Activated CD8-positive, alpha-beta memory T cell treated with anti-CD3 and anti-CD28 coated beads for 4 hours (primary cell): ENCODE measurements at places on chromosomes 11 and 22.

DNA sequence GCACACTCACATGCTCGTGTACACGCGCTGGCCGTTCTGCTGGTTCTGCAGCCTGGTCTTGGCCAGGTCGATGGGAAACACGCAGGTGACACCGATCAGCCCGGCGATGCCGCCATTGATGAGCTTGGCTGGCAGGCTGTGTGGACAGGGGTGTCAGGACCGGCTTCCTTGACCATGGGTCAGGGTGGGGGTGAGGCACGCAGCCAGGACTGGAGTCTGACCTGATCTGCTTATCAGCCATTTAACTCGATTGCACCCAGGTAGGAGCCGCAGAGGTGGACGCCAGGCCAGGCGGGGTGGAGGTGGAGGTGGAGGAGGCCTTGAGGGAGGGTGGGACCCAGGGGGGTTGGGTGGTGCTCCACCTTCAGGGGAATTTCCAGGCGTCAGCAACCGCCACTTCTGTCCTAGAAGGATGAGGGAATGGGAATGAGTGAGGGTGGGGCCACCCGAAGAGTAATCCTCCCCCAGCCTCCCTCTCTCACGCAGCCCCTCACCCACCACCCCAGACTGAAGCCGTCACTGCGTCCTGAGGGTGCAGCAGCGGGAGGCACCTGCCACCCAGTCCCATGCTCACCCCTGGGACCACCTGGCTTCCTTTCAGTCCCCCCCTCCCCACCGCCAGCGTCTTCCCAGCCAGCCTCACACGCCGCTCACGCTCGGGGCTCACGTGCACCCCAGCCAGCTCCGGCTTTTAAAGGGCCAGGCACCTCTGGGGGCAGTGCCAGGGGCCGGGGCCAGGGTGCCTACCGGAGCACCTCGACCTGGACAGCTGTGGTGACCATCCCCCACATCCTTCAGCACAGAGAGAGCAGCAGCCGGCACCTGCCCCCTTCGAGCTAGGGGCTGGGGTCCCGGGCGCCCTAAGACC lies 3.1 kb downstream of the SLC25A22 start:
- DNase-seq, result no peak

GRCh38 chr11:100825626-100826025 lies 138.5 kb downstream of the ARHGAP42 start:
- DNase-seq, result no peak

- no peak for DNase-seq
These were observed 505.4 kb downstream of the BRD1 start for GRCh38 chr22:49322231-49322630.

DNA sequence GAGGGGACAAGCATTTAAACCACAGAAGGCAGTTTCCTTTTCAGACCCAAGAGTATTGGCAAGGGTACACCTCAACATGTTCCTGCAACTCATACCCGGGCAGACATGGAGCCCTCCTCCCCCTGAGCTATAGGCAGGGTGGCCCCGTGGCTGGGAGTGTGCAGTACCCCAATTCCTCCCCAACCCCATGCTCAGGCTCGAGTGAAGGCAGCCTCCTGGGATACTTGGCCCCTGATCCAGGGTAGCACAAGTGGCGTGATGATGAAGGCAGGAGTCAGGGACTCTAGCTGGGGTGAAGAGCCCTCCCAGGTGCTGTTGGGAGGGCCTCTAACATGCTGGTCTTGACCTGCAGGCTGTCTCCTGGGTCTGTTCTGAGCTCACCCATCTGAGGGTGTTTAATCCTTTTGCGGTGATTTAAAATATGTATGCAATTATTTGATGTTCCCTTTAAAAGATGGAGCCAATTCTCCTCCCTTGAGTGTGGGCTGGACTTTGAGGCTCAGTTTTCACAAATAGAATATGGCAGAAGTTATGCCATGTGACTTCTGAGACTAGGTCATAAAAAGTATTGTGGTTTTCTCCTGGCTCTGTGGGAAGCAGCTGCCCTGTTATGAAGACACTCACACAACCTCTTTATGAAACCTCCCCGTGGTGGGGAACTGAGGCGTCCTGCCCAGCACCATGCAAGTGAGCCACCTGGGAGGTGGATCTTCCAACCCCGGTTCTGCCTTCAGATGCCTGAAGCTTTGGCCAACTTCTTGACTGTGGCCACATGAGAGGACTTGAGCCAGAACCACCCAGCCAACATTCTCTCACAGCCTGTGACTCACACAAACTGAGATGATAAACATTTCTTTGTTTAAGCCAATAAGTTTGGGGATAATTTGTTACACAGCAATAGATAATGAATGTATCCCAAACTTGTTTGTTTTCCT lies 54.7 kb upstream of the NECTIN1 start:
- no peak for DNase-seq

DNA sequence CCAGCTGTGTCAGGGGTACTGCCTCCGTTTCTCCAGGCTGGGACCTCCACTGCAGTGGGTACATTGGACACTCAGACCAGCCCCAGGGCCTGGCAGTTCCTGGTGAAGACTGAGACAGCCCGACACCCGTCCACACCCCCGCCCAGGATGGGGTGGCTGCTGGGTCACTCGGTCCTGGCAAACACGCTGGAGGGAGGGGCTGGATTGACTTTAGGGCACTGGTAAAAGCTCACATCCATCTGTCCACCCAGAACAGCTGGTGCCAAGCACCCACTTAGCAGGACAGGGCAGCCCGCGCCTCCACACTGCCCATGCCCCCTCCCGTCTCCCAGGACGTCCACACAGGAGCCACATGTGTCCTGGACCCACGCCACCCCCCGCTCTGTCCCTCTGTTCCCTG lies 10.7 kb upstream of the TBX1 start:
- no peak for DNase-seq

- no peak for DNase-seq
These were observed 7.7 kb downstream of the E2F8 start for GRCh38 chr11:19232910-19233503.

DNA sequence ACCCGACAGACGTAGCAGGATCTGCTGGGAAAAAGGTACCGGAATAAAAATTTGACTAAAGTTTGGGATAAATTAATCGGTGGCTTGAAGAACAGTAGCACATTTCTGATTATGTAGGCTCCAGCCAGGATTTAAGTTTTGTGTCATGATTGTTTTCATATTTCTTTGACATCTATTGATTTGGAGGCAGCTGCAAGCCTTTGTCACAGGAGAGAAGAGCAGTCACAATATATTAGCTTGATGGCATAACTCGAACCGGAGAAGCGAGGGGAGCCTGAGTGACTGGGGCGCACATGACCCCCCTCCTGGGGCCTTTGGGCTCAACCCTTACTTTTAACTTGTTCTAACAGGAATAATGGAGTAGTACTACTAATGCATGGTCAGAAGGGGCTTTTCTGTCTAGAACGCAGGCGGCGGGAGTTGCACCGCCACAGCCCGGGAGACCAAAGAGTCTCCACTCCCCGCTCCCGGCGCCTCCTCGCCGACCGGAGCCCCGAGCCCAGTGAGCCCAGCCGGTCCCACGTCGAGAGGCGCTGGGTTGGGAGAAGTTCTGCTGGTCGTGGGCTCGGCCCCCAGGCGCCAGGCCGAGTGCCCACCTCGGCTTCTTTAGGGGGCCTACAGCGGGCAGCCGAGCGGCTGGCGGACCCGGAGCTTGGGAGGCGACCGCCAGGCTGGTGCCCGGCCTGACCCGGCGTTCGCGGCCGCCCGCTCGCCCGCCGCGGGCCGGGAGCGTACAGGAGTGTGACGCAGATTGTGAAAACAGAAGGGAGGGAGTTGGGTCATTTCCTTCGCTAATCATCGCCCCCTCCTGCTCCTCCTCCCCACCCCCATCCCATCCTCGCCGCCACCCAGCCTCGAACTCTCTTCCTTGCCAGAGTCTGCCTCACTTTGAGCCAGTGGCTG lies 15.7 kb upstream of the PAX6 start:
- no peak for DNase-seq

DNA sequence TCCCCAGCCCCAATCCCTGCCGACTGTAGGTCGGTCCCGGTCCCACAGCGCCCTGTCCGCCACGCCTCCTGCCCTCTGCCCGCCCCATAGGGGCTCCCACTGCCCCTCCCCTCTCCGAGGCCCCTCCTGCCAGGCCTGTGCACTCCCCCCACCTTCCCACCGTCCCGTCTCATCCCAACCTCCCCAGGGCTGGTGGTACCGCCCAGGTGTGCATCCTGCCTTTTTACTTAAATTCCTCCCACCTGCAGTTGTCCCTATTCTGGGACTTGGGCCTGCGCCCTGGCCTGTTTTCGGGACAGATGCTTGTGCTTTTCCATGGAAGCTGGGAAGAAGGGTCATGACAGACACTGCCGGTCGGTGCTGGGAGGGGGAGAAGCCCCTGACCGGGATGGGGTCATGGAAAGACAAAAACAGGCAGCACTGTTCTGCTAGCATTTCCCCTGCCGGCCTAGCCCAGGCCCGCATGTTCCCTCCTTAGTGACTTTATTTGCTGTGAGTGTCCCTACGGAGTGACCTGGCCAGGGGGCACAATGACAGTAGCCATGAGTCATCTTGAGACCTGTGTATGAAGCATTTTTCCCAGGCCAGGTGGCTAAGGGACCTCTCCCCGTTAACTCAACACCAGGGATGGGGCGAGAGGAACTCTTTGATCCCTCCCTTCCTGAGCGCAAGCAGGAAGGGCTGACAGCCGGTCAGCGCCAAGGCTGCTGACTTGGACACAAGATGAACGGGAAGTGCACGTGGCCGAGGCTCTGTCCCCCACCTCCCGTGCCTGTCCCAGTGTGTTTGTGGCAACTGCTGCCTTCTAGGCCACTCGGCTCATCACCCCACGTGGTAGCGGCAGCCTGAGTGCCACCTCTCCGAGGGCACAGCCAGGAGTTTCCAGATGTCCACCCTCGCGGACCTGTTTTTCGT lies 7.1 kb downstream of the TBX1 start:
- DNase-seq, result no peak

DNA sequence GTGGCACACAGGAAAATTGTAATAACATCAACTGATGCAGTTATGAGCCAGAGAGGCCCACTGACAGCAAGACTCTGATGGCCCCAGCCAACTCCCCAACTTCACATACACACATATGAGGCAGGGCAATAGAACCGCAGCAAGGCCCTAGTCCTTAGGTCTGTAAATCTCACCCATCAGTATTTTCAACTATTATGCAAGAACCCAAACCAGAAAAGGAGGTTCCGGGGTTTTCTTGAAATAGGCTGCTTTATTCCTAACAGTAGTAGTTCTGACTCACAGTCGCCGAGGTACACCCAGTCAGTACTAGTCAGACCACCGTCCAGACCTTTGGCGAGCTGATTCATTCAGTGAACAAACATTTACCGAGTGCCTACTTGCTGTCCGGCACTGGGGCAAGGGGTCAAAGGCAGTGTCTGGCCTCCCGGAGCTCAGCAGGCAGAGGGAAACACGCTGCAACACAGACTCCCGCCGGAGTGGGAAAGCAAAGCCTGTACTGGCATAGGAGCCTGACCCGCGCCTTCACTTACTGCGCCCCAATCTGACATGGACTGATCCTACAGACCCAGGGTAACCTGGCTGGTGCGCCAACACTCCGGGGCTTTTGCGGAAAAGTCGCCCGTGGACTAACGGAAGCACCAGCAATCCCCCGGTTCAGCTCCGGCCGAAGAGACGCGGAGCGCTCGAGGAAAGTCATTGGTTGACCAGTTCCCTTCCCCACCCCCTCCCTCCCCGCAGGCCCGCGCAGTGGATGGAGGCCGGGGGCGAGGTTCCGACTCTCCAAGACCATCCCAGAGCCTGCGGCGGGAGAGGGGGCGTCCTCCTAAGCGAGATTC lies 1.3 kb downstream of the PLEKHA7 start:
- DNase-seq, result no peak
